ENCODE measurements at places on chromosomes 5 and 9.
A peak's percentile ranks its signal among the peaks of the same experiment; 100 is the strongest.

GRCh38 chr5:147176422-147176821 lies 58.4 kb upstream of the STK32A start:
- no peak for DNase-seq

DNA sequence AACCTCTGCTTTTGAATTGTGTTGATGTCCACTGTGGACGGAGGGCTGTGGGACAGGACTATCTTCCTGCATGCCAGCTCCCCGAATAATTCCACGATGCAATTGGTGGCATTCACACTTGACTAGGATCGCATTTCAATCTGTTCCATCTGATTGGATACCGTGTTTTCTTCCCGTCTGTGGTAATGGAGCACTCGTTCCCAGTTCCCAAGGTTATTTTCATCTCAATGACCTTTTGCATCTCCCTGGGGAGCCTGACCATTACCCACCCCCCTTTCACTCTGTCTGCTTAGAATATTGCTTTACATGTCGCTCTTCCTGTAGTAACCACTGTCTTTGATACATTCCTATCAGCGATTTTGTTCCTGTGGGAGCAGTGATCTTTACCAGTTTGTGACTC lies 402.2 kb upstream of the WWC1 start:
- no peak for DNase-seq

GRCh38 chr9:2082772-2083171 lies 67.6 kb downstream of the SMARCA2 start:
- DNase-seq, result no peak

DNA sequence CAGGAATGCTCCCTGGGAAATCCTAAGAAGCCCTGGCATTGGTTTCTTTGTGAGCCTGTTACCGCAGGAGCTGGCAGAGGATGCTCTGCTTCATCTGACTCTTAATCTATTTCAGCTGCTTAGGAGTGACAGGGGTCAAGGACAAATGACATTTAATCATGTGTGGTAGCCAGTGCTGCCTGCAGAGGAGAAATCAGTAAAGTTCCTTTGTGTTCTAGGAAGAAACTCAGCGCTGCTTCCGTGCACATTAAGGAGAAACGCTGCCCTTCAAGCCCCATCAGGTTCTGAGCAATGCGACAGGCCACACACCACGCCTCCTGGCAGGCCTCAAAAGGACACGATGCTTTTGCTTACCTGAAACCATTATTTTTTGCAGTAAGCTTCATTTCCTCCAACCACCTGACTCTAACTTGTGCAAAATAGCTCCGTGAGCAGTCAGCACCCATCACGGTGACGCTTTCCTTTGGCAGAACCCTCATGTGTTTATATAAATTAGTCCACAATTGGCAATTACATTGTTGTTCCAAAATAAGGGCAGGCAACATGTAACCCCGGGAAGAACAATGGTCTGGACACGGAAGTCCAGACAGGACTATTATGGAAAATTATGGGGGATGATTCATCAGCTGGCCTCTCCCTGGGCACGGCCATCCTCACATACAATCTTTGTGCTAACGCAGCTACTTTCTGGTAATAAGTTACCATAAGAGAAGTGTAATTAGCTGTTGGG lies 387.9 kb upstream of the DAP start:
- no peak for DNase-seq

DNA sequence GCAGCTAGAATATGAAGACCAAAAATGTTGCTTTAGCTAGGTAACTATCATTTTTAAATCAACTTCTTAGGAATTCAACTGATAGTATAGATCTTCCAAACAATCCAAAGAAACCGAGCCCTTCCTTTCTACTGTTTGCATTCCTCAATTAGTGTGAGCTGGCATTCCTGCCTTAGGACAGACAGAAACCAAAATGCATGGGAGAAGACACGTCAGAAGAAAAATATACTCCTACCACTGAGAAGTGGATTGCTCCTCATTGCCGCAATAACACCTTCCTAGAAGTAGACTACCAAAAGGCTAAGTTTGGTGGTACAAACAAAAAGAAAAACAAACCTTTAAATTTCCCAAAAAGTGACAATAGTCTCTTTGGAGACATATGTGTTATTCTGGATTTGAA lies 440.0 kb downstream of the SEMA5A start:
- no peak for DNase-seq

DNA sequence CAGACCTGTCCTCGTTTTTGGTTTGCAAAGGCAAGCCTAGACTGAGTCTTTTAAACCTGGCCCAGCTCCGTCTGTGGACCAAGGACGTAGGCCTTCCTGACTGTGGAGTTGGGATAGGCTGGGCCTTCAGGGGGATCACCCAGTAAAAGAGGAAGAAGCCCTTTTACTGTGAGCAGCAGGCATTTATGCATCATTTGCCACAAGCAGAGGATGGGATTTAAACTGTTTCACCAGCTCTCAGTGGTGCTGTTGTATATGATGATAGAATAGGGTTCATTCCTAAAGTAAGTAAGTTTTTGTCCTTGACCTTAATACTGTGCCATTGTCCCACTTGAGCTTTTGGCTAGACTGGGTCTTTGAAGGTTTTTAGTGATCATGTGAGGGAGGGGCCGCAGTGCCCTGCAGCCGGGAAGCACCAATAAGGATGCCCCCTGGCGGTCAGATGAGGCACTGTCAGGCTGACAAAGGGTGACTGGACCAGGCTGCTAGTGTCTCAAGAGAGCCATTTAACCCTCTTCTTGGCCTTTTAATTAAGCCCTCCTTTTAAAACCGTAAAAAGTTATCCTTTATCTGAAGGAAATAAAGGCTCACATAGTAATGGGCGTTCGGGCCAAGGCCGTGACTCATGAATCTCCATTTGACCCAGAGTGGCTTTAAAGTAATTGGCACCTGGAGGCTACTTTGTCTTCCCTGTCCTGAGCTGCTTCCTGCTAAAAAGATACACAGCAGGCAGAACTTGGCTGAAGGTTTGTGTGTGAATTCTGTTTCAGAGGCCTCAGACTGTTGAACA lies 74.0 kb downstream of the UBAP1 start:
- peak; percentile 54 for DNase-seq

GRCh38 chr9:105245891-105246161 lies 1.4 kb downstream of the SLC44A1 start:
- no peak for DNase-seq

GRCh38 chr9:98750364-98751060 lies 41.8 kb upstream of the GABBR2 start:
- no peak for DNase-seq

DNA sequence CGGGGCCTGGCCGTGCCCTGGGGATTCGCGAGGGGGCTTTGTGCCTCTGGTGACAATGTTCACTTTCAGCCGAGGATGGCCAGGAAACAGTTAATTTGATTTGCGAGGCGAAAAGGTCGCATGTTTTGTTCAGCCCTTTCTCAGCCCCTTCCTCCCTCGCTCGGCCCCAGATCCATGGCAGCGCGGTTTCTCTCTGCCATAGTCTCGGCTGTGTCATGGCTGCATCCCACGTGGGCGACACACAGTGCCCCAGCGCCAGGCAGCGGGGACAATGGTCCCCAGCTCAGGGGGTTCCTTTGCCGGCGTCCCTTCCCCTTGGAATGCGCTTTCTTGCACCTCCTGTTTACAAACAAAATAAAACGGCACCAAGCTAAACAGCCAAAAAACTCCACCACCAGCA lies 370.3 kb upstream of the IRX2 start:
- DNase-seq, result no peak

- DNase-seq, result no peak
Measured at GRCh38 chr9:33649463-33649862, 125.4 kb downstream of the ANKRD18B start.

DNA sequence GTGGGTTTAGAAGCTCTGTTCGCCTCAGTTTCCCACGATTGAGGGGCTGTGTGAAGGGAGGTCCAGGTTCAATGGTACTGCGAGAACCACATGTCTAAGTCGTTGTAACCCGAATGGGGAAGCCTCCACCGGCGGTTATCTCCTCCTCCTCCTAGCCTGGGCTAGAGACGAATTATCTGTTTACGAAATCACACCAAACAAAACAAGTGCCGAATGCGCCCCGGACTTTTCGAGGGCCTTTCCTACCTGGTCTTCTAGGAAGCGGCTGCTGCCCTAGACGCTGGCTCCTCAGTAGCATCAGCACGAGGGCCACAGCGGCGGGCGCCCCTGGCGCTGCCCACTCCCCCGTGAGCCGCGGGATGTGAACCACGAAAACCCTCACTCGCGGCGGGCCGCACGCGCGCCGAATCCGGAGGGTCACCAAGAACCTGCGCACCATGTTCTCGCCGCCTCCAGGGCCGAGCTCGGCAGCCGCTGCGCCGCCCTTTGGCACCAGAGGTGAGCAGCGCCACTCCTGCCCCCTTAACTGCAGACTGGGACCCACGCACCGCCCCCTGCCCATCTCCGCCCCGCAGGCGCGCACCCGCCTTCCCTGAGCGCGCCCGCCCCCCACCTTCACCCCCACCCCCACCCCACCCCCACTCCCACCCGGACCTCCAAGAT lies at the start of gene CDKN2A:
Gene CDKN2A (minus strand): TSS at position 500 of the 663 bp plus-strand sequence.
- peak; percentile 99 for DNase-seq

GRCh38 chr9:132669319-132669697 lies 475 bp downstream of the DDX31 start:
- peak; percentile 66 for DNase-seq

DNA sequence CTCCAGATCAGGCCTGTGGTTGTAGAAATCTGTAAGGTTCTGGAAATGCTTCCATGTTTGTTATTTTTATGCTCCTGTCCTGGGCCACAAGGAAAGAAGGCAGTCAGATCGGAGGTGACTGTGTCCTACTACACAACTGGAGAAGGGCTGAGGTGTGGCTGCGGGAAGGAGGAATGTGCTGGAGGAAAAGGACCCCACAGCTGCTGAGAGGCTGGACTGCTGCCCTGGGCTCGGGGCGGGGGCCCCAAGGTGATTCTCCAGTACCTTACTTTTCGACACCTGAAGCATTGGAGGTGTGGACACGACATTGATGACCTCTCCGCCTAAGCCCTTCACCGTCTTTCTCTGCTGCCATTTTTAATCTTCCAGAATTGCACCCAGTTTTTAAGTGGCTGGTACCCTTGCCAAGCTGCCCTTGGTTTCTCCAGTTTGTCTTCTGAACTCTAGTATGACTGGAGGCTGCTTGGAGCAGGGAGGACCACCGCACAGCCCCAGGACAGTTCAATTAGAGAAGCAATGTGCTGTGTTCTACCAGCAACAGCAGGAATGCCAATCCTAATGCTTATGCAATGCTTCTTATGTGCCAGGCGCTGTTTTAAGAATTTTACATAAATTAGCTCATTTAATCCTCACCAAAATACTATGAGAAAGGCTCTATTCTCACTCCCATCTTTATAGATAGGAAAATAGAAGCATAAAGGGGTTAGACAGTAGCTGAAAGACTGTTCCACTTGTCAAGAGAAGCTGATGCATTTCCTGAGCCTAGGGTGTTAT lies 13.5 kb upstream of the ANKRD33B start:
- DNase-seq, result no peak

GRCh38 chr9:134492281-134492691 lies 149.3 kb upstream of the COL5A1 start:
- DNase-seq, result no peak

GRCh38 chr9:113343732-113344231 lies 3.7 kb upstream of the WDR31 start:
- DNase-seq, result peak; percentile 56

GRCh38 chr5:1464511-1464910 lies 19.3 kb upstream of the SLC6A3 start:
- DNase-seq, result no peak

GRCh38 chr9:107548298-107549142 lies 59.0 kb upstream of the KLF4 start:
- DNase-seq, result no peak

GRCh38 chr9:2178034-2178734 lies 163.0 kb downstream of the SMARCA2 start:
- no peak for DNase-seq

DNA sequence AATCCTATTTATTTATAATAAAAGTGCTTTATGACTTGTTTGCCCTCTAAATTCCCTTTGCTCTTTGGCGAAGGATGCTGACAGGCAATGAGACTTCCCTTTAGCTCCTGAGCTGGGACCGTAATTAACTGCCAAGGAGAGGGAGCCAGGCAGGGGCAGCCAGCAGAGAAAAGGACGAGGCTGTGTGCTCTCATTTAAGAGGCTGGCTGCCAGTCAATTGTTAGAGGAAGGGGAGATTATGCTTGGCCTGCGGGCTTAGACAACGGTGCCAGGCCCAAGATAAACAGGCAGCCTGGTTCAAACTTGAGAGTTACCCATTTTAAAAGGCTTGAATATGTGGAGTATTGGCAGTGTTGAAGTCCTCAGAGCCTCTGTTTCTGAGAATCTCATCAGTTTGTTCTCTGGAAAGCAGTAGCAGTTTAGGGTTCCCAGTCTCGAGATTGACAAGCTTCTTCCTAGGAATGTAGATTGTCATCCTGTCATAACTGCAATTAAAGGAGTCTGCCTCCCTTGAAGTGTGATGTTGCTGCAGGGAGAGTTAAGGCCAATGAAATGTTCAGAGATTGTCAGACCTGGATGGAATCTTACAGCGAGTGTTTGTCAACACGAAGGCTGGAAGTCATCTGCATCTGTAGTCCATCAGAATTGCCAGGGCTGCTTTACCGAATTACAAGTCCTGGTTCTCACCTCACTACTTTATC lies 113.2 kb downstream of the JAKMIP2 start:
- no peak for DNase-seq

DNA sequence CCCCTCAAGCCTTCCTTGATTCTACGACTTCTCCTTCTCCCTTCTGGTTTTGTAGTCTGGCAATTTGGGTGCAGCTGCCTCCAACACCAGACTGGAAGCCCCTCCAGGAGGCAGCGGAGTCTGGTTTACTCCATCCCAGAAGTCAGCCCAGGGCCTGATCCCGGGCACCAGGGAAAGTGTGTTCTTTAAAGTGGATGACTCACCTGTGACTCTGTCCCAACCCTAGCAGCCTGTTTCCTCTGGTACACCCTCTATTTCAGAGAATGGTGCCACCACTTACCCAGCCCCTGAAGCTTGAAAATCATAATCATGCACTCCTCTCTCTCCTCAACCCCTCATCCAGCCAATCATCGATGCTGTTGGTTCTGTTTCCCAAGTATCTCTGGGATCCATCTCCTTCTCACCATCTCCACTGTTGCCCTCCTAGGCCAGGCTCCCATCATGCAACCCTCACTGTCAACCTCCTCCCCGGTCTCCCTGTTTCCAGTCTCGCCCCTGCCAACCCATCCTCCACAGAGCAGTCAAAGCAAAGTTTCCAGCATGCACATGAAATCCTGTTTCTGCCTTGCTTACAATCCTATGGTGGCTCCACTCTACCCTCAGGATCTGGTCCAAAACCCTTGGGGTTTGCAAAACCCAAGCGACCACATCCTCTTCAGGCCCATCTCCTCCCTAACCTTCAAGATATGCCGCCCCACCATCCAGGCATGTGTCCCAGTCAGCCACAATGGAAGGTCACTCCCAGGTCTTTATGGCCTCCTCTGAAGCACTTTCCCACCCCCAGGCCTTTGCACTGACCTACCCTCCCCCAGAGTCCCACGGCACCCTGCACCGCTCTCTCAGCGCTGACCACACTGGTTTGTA lies 10.5 kb downstream of the LHX6 start:
- no peak for DNase-seq

- peak; percentile 39 for DNase-seq
Measured at GRCh38 chr9:131330814-131331600, 41.5 kb downstream of the PLPP7 start.

- DNase-seq, result no peak
Measured at GRCh38 chr9:27712806-27713205, 139.5 kb upstream of the C9orf72 start.

GRCh38 chr5:169785771-169786618 lies 148.9 kb downstream of the DOCK2 start:
- no peak for DNase-seq

GRCh38 chr5:155154973-155155372 lies 141.4 kb downstream of the KIF4B start:
- no peak for DNase-seq

- no peak for DNase-seq
Measured at GRCh38 chr5:38806775-38807258, 39.0 kb upstream of the OSMR start.

- no peak for DNase-seq
Measured at GRCh38 chr5:32047056-32047455, 127.1 kb downstream of the GOLPH3 start.

All from NCI-H146 (cell line).